Right atrium auricular region (tissue), 2 donors: ENCODE measurements at places on chromosomes 6 and 20. TPM values are rescaled to one million over a fixed set of nuclear protein-coding genes. Genes with fewer than 3 reads are reported as not detected.
A peak's percentile ranks its signal among the peaks of the same experiment; 100 is the strongest.

Gene SDCBP2
- total RNA-seq, result 2.9 TPM

DNA sequence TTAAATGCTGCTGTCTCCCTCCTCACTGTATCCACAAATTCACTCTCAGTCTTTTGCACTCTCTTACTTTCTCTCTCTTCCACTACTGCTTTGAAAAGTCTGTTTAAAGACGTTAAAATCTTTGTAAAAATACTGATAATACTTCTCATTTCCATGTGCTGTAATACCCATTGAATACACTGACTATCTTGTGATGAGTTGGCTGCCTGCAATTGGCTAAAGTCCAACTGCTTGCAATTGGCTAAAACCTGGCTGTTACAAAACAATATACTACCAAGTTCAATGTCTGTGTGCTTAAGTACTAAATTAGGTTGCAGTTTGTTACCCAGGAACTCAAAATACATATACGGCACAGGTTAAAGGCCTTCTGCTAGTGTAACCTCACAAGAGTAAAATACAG lies 264.8 kb downstream of the THBS2 start:
- no peaks in the 10 kb centered on the region for H3K36me3 ChIP-seq
- no peaks in the 10 kb centered on the region for H3K27me3 ChIP-seq

DNA sequence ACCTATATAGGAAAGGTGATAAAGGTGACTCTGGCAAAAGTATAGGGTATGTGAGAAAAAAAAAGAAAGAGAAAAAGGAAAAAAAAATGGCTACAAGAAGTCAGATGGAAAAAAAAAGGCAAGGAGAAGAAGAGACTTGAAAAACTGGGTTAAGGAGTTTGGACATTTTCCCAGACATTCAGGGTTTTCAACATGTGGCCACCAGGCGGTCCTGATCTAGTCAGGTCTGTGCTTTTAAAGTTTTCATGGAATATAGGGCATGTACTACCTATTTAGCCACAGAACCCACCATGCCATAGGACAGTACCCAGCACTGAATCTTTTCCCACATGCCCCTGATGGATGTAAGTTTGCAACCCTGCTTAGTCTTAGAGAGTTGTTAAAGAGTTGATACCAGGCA lies 433.7 kb downstream of the MAFB start:
- H3K4me3 ChIP-seq, result no peak overlapping the region
- H3K36me3 ChIP-seq, result no peaks in the 10 kb centered on the region
- no peak overlapping the region for H3K27ac ChIP-seq

GRCh38 chr20:14295770-14296309 lies 41.6 kb downstream of the FLRT3 start:
- no peaks in the 10 kb centered on the region for H3K27me3 ChIP-seq
- no peaks in the 10 kb centered on the region for H3K36me3 ChIP-seq
- H3K4me3 ChIP-seq, result no peak overlapping the region
- DNase-seq, result no peak
- H3K27ac ChIP-seq, result no peak overlapping the region

GRCh38 chr20:59825944-59826759 lies 107.3 kb downstream of the SYCP2 start:
- peak overlapping the region; percentile 23 for H3K27ac ChIP-seq
- peaks cover 78% of the 10 kb centered on the region for H3K4me1 ChIP-seq
- H3K27me3 ChIP-seq, result no peaks in the 10 kb centered on the region
- no peaks in the 10 kb centered on the region for H3K36me3 ChIP-seq
- peak; percentile 53 for DNase-seq
- H3K4me3 ChIP-seq, result no peak overlapping the region

GRCh38 chr6:131960371-131961133 lies 9.4 kb upstream of the CCN2 start:
- no peaks in the 10 kb centered on the region for H3K27me3 ChIP-seq
- H3K27ac ChIP-seq, result no peak overlapping the region
- no peaks in the 10 kb centered on the region for H3K4me1 ChIP-seq
- DNase-seq, result no peak
- no peaks in the 10 kb centered on the region for H3K36me3 ChIP-seq

Gene RSPO4
- 0.15 TPM for total RNA-seq

DNA sequence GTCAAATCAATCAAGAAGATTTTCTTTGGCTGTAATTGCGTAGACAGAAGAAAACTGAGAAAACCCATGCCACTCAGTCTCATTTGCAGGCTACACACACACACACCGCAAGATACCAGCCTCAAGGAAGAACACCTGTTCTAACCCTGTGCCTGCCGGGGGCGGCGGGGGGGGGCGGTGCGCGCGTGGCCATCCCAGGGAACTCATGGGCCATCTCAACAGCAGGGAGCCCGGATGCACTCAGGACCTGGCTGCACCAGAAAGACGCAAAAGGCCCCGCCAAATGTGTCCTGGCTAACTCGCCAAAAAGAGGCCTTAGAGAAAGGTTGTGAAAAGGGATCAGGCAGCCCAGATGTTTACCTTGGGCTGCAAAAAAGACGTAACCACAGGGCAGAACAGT lies 2.1 kb downstream of the B3GAT2 start:
- H3K4me3 ChIP-seq, result no peak overlapping the region
- H3K27me3 ChIP-seq, result no peaks in the 10 kb centered on the region
- DNase-seq, result no peak

Gene SLC17A3
- not detected for total RNA-seq

GRCh38 chr6:150527100-150527499 lies 72.6 kb upstream of the PLEKHG1 start:
- no peak for DNase-seq
- peaks cover 9% of the 10 kb centered on the region for H3K4me1 ChIP-seq
- no peaks in the 10 kb centered on the region for H3K27me3 ChIP-seq
- no peaks in the 10 kb centered on the region for H3K36me3 ChIP-seq
- H3K27ac ChIP-seq, result no peak overlapping the region
- no peak overlapping the region for H3K4me3 ChIP-seq

DNA sequence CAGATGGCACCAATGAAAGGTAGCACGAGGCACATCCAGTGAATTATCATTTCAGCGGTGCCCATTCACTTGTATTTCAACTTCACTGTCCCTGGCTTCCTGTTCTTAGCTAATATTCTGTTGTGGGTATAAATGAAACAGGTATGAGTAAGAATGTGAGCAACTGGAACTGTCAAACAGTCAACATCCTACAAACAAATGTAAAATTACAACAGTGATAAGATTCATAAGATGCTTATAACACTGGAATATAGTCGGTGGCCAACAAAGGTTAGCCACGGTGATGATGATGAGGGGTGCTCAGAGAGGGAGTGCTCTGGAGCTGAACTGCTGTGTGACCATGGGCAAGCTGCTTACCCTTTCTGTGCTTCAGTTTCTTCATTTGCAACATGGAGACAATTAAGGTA lies 74.9 kb upstream of the TOX2 start:
- no peak overlapping the region for H3K27ac ChIP-seq
- H3K27me3 ChIP-seq, result no peaks in the 10 kb centered on the region
- peak; percentile 2 for DNase-seq
- no peak overlapping the region for H3K4me3 ChIP-seq

- peaks cover 9% of the 10 kb centered on the region for H3K36me3 ChIP-seq
- no peaks in the 10 kb centered on the region for H3K27me3 ChIP-seq
- no peak overlapping the region for H3K4me3 ChIP-seq
- no peak for DNase-seq
- H3K4me1 ChIP-seq, result no peaks in the 10 kb centered on the region
- no peak overlapping the region for H3K27ac ChIP-seq
Observed at GRCh38 chr6:158417760-158418098, 105.5 kb downstream of the TULP4 start.

Gene PI16
- 14.2 TPM for total RNA-seq

- no peaks in the 10 kb centered on the region for H3K27me3 ChIP-seq
- no peak overlapping the region for H3K27ac ChIP-seq
- no peaks in the 10 kb centered on the region for H3K36me3 ChIP-seq
- H3K4me1 ChIP-seq, result no peaks in the 10 kb centered on the region
- H3K4me3 ChIP-seq, result no peak overlapping the region
Observed at GRCh38 chr6:126919947-126920346, 198.5 kb upstream of the RSPO3 start.

DNA sequence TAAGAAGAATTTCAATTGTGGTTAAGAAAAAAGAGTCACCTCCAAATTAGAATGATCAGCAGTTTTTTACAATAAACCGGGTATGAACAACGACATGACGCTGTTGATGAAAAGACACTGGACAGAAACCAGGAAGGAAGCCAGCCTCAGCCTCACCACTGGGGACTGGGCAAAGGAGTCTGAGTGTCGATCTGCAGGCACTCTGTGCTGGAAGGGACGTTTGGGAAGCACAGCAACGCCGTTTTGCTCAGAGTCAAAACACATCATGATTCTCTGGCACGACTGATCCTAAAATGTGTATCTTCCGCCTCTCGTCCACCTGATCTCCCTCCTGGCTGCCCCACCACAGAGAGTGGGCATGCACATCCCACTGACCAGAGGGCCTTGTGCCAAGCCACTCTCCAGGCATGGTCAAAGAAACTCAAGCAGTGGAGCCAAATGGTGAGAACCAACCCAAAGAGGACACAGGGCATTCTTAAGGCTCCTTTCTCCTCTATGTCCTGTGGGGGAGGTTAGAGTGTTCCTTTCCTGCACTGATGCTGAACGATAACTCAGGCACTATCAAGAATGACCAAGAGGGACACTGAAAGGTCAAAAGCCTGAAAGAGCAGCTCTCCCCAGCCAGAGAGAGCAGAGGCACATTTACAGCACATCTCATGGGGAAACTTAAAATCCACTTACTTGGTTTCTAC lies 68.8 kb downstream of the AGPAT4 start:
- H3K27ac ChIP-seq, result no peak overlapping the region
- no peaks in the 10 kb centered on the region for H3K36me3 ChIP-seq
- no peak for DNase-seq
- no peak overlapping the region for H3K4me3 ChIP-seq
- no peaks in the 10 kb centered on the region for H3K27me3 ChIP-seq
- H3K4me1 ChIP-seq, result no peaks in the 10 kb centered on the region

DNA sequence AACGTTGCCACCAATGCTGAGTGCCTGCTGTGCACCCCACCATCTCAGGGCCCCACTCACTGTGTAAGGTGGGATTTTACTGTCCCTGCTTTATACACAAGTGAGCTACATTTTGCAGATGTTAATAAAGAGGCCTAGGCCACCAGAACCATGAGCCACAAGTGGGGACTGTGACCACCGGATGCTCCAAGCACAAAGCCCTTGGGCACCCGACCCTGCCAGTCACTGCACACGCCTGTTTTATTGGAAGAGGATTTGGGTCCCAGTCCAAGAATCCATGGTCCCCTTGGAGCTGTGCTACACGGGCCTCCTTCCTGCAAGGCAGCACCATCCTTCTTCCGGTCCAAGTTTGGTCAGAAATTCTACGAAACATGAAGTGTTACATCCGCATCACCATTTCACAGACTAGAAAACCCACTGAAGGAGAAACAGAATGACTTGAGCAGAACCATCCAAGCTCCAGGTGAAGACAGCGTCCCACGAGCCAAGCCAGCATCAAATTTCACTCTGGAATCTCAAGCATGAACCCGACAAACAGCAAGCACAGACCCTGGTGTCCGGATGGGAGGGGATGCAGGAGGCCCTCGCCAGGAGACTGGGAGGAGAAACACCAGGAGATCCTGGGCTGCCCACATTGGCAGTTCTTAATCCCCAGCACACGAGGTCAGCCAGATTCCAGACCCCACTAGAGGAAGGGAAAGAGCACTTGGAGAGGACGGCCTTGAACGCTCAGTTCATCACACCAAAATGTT lies 226.9 kb downstream of the DLL1 start:
- no peaks in the 10 kb centered on the region for H3K27me3 ChIP-seq
- DNase-seq, result peak; percentile 47
- no peak overlapping the region for H3K27ac ChIP-seq
- no peaks in the 10 kb centered on the region for H3K36me3 ChIP-seq
- no peaks in the 10 kb centered on the region for H3K4me1 ChIP-seq

DNA sequence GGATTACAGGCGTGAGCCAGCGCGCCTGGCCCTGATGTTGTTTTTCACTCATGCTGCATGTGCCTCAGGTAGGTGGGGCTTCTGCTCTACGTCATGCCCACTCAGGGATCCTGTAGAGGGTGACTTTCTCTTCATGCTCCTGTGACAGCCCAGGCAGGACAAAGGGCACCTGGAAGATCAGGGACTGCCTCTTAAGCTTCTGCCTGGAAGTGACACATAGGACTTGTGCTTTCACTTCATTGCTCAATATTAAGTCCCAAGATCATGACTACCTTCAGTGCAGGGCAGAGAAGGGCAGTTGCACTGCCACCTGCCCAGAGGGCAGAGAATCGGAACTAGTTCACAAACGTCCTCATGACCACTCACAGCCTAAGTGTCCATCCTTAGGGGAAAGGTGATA lies 249.5 kb upstream of the SULF2 start:
- no peak overlapping the region for H3K4me3 ChIP-seq
- no peak for DNase-seq
- H3K27ac ChIP-seq, result no peak overlapping the region
- no peaks in the 10 kb centered on the region for H3K36me3 ChIP-seq

Gene B3GALT4
- total RNA-seq, result 9.4 TPM

- H3K27ac ChIP-seq, result no peak overlapping the region
- no peak for DNase-seq
- H3K4me1 ChIP-seq, result no peaks in the 10 kb centered on the region
- H3K27me3 ChIP-seq, result no peaks in the 10 kb centered on the region
Observed at GRCh38 chr6:84908304-84908904, 144.0 kb upstream of the TBX18 start.

DNA sequence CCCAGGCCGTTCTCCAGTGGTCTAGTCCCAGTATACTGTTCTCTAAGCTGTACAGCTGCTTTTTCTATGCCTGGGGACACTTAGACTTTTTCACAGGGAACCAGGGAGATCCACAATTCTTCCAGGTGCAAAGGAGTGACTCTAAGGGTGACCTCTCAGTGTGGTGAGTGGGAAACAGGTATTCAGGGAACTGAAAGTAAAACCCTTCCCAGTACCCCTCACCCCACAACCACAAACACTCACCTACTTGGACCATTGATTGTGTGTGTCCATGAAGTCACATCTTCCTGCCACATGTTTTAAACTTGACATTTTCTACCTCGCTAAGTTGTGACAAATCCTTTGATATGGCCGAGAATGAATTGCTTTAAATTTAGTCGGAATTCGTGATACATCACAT lies 183.6 kb downstream of the CLIC5 start:
- no peaks in the 10 kb centered on the region for H3K36me3 ChIP-seq
- no peaks in the 10 kb centered on the region for H3K4me1 ChIP-seq
- no peaks in the 10 kb centered on the region for H3K27me3 ChIP-seq
- no peak overlapping the region for H3K4me3 ChIP-seq
- no peak overlapping the region for H3K27ac ChIP-seq

Gene KPNA5
- 6.9 TPM for total RNA-seq

- H3K36me3 ChIP-seq, result peaks cover 4% of the 10 kb centered on the region
- H3K4me1 ChIP-seq, result peaks cover 5% of the 10 kb centered on the region
Observed at GRCh38 chr6:147281895-147282565, 77.8 kb downstream of the STXBP5 start.

DNA sequence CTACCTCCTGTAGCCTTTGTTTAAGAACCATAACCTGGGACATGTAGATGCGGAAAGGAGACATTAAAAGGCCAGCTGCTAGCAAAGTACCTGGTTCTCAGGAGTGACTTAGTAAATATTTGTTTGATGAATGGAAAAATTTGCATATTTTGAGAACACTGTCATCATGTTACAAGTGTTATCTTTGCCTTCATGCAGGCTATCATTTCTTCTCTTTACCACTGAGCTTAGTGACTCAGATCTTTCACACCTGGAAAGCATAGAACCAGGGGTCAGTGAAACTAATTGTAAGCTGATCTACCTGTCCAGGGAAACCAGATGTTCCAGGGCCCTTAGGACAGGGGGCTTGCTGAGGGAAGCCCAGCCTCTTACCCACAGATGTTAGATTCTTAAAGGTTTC lies 5.4 kb downstream of the ZFP57 start:
- no peaks in the 10 kb centered on the region for H3K27me3 ChIP-seq
- no peaks in the 10 kb centered on the region for H3K4me1 ChIP-seq
- H3K27ac ChIP-seq, result no peak overlapping the region

GRCh38 chr6:79610306-79611009 lies 20.7 kb upstream of the SH3BGRL2 start:
- H3K36me3 ChIP-seq, result no peaks in the 10 kb centered on the region
- no peak for DNase-seq
- H3K4me3 ChIP-seq, result no peak overlapping the region
- H3K4me1 ChIP-seq, result no peaks in the 10 kb centered on the region
